Stimulated activated CD4-positive, alpha-beta T cell treated with anti-CD3 and anti-CD28 coated beads, TNF-alpha, amount 100 ng/mL, for 1 hour (primary cell): ENCODE measurements at places on chromosomes 7 and 10.

DNA sequence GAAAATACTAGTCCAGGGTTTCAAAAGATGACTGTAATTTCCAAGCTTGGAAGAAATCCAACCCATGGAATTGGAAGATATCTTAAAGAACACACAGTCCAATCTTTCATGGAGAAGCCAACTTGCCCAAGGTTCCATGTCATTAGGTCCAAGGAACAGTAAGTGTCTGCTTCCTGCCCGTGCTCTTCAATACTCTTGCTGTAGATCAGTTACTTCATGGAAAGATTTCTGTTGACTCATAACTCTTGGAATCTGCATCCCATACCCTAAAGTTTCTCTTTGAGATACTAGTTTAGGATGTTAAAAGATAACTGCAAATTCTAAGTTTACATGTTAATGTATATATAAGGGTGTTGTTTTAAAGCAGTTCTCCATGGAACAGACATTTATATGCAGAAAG is 127.9 kb upstream of the SLC13A1 start:
- DNase-seq, result no peak

- no peak for DNase-seq
Observed at GRCh38 chr10:118101501-118101900, 54.8 kb upstream of the RAB11FIP2 start.

DNA sequence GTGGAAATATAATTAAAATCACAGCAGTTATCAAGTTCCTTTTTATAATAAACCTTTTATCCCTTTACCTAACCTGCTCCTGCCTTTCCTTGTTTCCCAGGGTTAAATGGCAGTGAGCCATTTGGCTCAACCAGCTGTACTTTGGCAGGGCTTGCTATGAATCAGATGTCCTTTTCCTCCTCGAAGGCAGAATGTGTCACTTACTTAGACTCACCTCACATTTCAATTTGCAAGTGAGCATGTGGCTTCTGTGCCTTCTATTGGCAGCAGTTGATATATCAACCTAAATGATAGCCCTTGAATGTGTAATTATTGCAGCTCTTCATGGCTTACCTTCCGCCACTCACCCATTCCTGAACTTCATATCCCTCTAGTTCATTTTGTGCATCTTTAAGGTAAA is 301.7 kb downstream of the CSTF2T start:
- DNase-seq, result no peak

- DNase-seq, result no peak
Observed at GRCh38 chr7:14495633-14496032, 406.9 kb downstream of the DGKB start.

- no peak for DNase-seq
Observed at GRCh38 chr7:28095231-28095630, 85.4 kb downstream of the JAZF1 start.

- DNase-seq, result no peak
Observed at GRCh38 chr7:157646551-157646950, 309.7 kb downstream of the DNAJB6 start.

DNA sequence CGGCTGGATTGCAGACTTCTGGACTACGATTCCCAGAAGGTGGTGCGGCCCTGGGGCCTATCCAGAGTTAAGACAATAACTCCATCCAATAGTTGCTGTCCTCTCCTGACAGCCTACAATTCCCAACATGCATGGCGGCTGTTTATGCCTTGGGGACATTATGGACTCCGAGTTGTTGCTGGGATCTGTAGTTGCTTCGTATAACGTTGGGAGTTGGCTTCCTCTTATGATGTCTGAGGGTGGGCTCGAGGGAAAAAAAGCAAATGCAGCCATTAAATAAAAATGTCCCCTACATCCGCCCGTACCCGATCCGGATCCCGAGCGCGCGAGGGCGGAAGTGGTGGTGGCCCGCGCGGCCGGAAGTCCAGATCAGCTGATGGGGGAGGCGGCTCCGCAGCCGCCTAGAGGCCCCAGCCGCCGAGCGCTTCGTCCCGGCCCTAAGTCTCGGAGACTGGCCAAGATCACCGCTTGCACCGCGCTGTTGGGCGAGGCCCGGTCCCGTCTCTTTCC is at the start of gene ZSWIM8:
ZSWIM8 (plus strand) TSS at position 396 of the 510 bp plus-strand sequence. CDS start 273 bp downstream, outside the sequence.
- DNase-seq, result peak; percentile 60

GRCh38 chr10:70308121-70309060 is 24.6 kb upstream of the NPFFR1 start:
- no peak for DNase-seq

DNA sequence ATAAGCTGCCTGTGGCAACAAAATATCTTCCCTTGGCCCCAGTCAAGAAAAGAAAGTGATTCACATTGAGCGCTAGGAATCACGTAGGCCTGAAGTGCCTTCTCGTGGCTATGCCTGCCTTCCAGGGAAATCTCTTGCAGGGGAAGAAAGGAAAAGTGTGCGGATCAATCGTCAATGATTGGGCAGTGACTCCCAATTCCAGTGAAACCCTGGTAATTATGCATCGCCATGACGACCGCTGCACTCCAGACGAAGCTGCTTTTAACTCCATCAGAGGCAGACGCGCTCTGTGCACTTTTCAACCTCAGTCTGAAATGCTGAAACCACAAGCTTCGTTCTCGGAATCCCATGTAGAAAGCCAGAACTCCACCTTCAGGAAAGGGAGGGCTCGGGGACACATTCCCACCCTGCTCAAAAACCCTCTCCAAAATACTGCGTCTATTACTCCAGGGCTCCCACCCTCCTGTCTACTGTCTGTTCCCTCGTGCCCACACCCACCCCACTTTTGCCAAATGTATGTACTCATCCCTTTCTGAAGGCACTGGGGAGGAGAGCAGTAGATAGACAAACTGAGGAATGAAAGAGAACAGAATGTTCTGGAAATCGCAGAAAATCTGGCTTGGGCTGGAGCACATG is 24.2 kb upstream of the PRKAG2 start:
- DNase-seq, result no peak

- DNase-seq, result no peak
Observed at GRCh38 chr10:17548162-17548561, 69.0 kb downstream of the HACD1 start.

- no peak for DNase-seq
Observed at GRCh38 chr10:100508691-100509150, 10.9 kb downstream of the SEC31B start.

DNA sequence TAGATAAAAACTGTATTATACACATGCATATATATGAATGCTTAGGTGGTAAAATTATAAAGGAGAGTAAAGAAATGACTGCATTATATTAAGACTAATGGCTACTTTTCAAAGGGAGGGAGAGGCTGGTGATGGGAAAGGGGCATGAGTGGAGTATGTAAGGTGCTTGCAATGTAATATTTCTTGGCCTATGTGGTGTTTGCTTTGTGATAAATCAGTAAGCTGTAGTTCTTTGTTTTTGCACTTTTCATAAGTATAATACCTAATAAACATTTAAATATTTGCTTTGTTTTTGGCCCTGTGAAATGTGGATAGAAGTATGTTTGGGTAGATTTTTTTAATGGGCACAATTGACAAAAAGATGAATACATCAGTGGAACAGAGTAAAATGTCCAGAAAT is 25.9 kb downstream of the AGBL3 start:
- no peak for DNase-seq

- no peak for DNase-seq
Observed at GRCh38 chr7:158386866-158387545, 200.6 kb downstream of the PTPRN2 start.

- no peak for DNase-seq
Observed at GRCh38 chr10:75043256-75044131, 68.0 kb upstream of the SAMD8 start.

- DNase-seq, result no peak
Observed at GRCh38 chr7:111014079-111014478, 76.8 kb upstream of the LRRN3 start.

DNA sequence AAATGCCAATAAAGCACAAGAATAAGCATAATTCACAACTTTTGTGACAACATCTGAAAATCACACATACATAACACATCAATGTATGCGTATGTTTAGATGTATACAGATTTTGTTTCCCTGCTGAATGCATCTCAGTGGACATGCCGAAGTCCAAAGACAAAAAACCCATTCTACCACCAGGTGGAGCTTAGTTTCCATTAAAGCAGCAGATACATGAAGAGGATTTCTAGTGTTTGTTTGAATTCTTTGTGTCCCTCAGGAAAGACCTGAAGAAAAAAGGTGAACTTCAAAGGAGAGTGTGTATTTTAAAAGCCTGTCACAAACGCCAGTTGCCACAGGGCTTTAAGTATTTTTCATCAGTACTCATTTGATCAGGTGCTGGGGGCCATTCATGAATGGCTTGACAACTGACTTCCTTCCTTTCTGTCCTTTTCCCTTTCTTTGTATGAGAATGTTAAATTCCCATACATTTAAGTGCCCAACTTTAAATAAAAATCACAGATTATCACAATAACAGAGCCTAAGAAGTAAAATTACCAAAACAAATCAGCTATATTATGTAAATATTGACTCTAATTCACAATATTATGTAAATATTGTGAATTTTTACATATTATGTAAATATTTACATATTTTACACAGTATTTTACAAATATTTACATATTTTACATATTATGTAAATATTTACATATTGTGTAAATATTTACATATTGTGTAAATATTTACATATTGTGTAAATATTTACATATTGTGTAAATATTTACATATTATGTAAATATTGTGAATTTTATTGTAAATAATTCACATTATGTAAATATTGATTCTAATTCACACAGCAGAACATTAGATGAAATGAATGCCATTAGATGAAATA is 343.0 kb downstream of the CRPPA start:
- no peak for DNase-seq

DNA sequence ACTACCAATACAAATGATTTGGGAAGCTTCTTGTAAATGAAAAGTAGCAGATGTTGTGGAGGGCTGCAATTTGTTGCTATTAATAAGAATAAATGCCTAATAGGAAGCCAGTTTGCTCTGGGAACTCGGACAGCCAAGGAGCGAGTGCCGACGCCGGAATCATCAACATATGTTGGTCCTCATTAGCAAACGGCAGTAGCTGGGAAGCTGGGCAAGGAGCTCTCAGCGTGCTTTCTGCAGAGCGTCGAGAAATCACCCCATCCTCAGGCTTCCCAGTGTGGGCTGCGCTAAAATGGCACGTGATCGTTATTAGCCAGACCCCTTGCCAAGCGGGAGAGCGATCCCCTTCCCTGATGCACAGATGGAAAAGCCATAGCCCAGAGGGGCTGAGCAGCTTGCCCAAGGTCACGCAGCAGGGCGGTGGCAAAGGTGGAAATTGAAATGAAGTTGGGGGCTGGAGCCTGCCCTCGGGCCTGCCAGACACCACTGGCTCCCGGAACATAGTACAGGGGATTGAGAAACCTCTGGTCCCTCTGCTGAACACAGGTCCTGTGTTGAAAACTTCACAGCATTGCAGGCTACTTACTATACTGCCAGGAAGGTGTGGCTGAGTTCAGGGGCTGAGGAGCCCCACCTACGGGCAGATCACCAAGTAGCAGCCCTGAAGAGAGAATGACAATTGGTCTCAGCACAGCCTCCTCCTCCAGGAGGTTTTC is 326.9 kb downstream of the PLXNA4 start:
- DNase-seq, result no peak

- no peak for DNase-seq
Observed at GRCh38 chr10:34590793-34591192, 224.3 kb downstream of the PARD3 start.

GRCh38 chr7:50598460-50599343 is 33.5 kb upstream of the DDC start:
- DNase-seq, result no peak

- no peak for DNase-seq
Observed at GRCh38 chr10:51008346-51008745, 65.9 kb upstream of the PRKG1 start.

- DNase-seq, result no peak
Observed at GRCh38 chr10:95728526-95728925, 27.4 kb upstream of the ENTPD1 start.

DNA sequence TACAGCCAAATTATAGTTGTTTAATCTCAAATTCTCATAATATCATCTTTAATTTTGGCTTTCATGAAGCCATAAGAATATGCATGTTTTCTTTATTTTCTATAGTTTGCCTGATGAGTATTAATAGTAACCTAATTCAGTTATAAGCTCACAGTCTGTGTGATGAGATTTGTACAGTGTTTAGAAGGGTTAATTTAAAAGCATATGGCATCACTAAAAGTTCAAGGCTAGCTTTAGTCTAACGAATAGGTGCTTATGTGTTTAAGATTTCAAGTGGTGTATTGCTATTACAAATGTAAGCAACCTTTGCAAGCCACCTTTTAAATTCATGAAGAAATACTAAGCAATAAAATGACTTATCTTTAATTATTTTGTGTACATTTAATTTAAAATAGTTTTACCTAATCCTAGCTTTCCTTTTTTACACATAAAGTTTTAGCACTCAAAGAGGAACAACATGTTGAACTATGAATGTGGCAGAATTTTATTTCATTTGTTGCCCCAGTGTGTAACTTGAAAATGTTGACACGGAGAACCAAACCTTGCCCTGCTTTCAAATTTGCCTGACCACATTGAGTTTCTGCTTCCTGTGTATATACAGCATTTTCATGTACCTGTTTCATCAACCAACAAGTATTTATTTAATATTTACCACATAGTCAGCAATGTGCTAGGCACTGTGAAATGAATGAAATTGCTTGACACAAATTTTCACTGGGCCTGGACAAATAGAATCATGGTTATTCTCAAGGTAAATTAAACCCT is 41.5 kb downstream of the TET1 start:
- no peak for DNase-seq

DNA sequence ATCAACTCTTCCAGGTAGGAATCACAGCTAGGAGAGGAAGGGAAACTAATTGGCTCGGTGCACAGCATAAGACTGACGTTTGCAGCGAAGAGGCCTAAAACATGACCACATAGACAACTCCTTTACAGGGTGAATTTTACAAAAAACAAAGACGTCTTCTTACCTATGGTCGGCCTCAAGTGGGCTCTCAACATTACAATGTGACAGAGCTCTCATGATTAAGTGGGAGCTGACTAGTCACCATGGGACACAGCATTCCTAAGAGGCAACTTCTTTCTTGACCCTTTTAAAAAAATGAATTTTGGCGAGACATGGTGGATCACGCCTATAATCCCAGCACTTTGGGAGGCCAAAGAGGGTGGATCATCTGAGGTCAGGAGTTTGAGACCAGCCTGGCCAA is 4.6 kb downstream of the PDIA4 start:
- DNase-seq, result no peak

- no peak for DNase-seq
Observed at GRCh38 chr7:104536956-104537355, 208.6 kb downstream of the LHFPL3 start.

DNA sequence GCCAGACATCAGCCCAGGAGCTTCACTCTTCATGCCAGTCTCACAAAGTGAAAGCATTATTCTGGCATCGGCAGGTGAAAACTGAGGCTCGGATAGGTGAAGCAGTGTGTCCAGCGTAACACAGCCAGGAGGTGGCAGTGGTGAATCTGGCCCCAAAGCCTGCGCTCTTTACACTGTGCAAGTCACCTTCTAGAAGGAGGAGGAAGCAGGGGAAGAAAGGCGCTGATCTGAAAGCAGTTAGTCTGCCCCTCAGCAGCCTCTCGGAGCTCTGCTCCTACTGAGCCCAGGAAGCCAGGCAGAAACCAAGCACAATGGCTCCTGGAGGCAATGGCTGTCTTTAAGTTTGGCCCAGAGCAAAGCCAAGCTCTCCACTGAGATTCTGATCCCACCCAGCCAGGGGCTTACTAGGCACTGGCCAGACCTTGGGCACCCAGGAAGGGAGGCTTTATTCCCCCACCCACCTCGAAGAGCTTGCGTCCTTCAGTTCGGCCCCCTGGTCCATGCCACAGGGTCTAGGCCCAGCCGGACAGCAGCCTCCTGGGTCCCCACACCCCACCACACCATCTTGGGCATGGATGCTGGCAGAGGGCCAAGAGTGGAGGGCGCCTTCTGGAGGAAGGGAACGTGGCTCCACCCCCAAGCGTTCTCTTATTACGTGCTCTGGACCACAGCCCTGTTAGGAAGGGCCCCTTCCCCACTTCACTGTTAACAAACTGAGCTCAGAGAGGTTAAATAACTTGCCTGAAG is 104.5 kb downstream of the GRID1 start:
- DNase-seq, result no peak
